ENCODE measurements at places on chromosomes 3 and 15. TPM values are rescaled to one million over a fixed set of nuclear protein-coding genes. Genes with fewer than 3 reads are reported as not detected.

ACAD9 gene
- total RNA-seq, result 65.3 TPM

LSG1 gene
- 66.3 TPM for total RNA-seq

CTXN2 gene
- total RNA-seq, result not detected

SLC22A13 gene
- 0.78 TPM for total RNA-seq

ALDH1A2 gene
- not detected for total RNA-seq

GPR156 gene
- 0.18 TPM for total RNA-seq

ARHGEF26 gene
- total RNA-seq, result not detected

CATSPER2 gene
- 8.9 TPM for total RNA-seq

MYZAP gene
- total RNA-seq, result not detected

LMCD1 gene
- total RNA-seq, result 0.83 TPM

TNFSF10 gene
- 123 TPM for total RNA-seq

GOLIM4 gene
- total RNA-seq, result 8.4 TPM

VWA5B2 gene
- total RNA-seq, result not detected

IL17RC gene
- total RNA-seq, result 0.64 TPM

CNTN4 gene
- total RNA-seq, result not detected

ABHD17C gene
- 4.7 TPM for total RNA-seq

DLEC1 gene
- 0.12 TPM for total RNA-seq

PRTG gene
- not detected for total RNA-seq

PLA2G4E gene
- total RNA-seq, result not detected

ATOSA gene
- 16.5 TPM for total RNA-seq

HGD gene
- total RNA-seq, result not detected

PSTPIP1 gene
- total RNA-seq, result 218 TPM

GCHFR gene
- total RNA-seq, result 31.3 TPM

LTF gene
- total RNA-seq, result not detected

ABHD6 gene
- 9.2 TPM for total RNA-seq
